ENCODE measurements at places on chromosomes 12 and 14.

DNA sequence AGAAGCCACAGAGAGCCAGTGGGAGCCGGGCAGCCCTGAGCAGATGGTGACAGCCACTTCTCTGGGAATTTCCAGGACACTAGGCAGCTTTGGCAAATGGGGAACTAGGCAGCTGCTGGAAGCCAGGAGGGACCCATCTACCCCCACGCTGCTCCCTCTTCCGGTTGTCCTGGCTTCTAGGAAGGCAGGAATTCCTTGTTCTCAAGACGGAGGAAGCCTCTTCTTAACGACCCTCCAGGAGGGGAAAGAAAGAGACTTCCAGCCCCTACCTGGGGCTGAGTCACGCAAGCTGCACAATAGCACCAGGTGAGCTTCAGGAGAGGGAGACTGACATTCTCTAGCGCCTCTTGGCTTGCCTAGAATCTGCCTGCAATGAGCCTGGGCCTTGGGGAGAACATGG, 141.5 kb downstream of the ANO2 start:
- H3K4me3 ChIP-seq = no peak overlapping the region
- H3K36me3 ChIP-seq = no peaks in the 10 kb centered on the region
- no peak for DNase-seq
- peaks cover 20% of the 10 kb centered on the region for H3K27me3 ChIP-seq
- no peak overlapping the region for H3K27ac ChIP-seq

DNA sequence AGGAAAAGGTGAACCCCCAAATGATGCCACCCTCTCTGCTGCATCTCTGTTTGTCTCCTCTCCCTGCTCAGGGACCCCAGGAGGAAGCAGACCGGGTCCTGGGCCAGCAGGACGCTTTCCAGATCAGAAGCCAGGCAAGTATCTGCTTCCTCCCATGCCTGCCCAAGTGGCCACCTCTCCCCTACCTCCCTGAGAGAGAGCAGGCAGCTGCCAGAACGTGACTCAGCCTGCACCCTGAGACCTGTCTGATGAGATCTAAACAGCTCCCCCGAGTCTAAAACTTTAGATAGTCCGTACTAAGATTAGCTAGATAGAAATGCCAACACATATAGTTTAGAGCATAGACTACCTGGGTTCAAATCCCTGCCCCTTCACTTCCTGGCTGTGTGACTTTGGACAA, 31.2 kb upstream of the OAS1 start:
- H3K36me3 ChIP-seq = no peaks in the 10 kb centered on the region
- no peak overlapping the region for H3K4me3 ChIP-seq
- H3K27ac ChIP-seq = no peak overlapping the region

DNA sequence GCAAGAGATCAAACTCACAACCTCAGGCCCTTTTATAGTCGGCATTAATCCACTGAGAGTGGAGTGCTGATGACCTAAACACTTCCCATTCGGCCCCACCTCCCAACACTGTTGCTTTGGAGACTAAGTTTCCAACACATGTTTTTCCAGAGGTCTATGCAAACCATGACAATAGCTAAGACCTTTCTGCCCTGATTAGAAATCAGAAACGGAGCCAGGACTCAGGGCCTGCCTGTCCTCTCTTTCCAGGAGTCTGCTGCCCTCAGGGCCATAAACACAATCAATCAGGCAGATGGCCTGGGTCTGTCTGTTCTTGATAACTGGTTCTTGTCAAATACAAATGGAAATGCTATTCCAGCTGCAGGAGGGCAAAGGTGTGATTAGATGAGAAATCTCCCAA, 97.2 kb upstream of the PSMC1 start:
- H3K27ac ChIP-seq = peak overlapping the region; percentile 8
- peak; percentile 22 for DNase-seq
- H3K27me3 ChIP-seq = no peaks in the 10 kb centered on the region
- no peak overlapping the region for H3K4me3 ChIP-seq
- no peaks in the 10 kb centered on the region for H3K36me3 ChIP-seq

GRCh38 chr12:29804019-29804418, 20.3 kb upstream of the TMTC1 start:
- no peak overlapping the region for H3K27ac ChIP-seq
- no peaks in the 10 kb centered on the region for H3K27me3 ChIP-seq
- no peaks in the 10 kb centered on the region for H3K4me1 ChIP-seq
- no peak overlapping the region for H3K4me3 ChIP-seq
- DNase-seq = no peak

DNA sequence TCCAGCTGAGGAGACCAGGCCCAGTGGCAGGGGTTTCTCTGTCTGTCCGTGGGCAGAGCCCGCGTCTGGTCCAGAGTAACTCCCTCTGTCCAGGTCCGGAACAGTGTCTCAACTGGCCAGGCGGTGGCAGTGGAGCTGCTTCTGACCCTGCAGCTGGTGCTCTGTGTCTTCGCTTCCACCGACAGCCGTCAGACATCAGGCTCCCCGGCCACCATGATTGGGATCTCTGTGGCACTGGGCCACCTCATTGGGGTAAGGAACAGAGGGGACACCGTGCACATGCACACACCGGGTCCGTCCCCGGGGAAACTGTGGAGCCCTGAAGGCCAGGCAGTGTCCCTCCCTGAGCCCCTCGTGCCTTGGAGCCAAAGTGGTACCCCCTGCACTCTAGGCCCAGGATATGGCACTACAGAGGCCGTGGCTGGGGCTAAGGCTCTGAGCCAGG, 1.5 kb downstream of the AQP6 start:
- H3K4me3 ChIP-seq = no peak overlapping the region
- H3K27me3 ChIP-seq = no peaks in the 10 kb centered on the region
- peaks cover 13% of the 10 kb centered on the region for H3K4me1 ChIP-seq
- peak; percentile 75 for DNase-seq
